ENCODE measurements at places on chromosomes 4 and X. TPM values are rescaled to one million over a fixed set of nuclear protein-coding genes. Genes with fewer than 3 reads are reported as not detected.

CENPVL2 gene
- not detected for polyA plus RNA-seq

NMU gene
- polyA plus RNA-seq: 1.7 TPM

MID2 gene
- 8.3 TPM for polyA plus RNA-seq

INTS6L gene
- polyA plus RNA-seq: 11.1 TPM

ITIH6 gene
- 0.77 TPM for polyA plus RNA-seq

ZNF674 gene
- 3.5 TPM for polyA plus RNA-seq

LAP3 gene
- polyA plus RNA-seq: 43.2 TPM

SPANXD gene
- polyA plus RNA-seq: not detected

MAGEA11 gene
- not detected for polyA plus RNA-seq

LONRF3 gene
- polyA plus RNA-seq: 3.5 TPM

HS6ST2 gene
- 46.5 TPM for polyA plus RNA-seq

TBC1D19 gene
- polyA plus RNA-seq: 10.4 TPM

RPS6KA6 gene
- 3.8 TPM for polyA plus RNA-seq

PRAF2 gene
- polyA plus RNA-seq: 19.8 TPM

PF4V1 gene
- polyA plus RNA-seq: not detected

MAB21L2 gene
- polyA plus RNA-seq: 0.89 TPM

ARMCX5 gene
- polyA plus RNA-seq: 6.2 TPM

MAGEB10 gene
- not detected for polyA plus RNA-seq

TMPRSS11F gene
- polyA plus RNA-seq: 0.06 TPM

ABCB7 gene
- polyA plus RNA-seq: 23.2 TPM
